NCI-H1048 (cell line): ENCODE measurements at places on chromosomes 2 and 18.
A peak's percentile ranks its signal among the peaks of the same experiment; 100 is the strongest.

DNA sequence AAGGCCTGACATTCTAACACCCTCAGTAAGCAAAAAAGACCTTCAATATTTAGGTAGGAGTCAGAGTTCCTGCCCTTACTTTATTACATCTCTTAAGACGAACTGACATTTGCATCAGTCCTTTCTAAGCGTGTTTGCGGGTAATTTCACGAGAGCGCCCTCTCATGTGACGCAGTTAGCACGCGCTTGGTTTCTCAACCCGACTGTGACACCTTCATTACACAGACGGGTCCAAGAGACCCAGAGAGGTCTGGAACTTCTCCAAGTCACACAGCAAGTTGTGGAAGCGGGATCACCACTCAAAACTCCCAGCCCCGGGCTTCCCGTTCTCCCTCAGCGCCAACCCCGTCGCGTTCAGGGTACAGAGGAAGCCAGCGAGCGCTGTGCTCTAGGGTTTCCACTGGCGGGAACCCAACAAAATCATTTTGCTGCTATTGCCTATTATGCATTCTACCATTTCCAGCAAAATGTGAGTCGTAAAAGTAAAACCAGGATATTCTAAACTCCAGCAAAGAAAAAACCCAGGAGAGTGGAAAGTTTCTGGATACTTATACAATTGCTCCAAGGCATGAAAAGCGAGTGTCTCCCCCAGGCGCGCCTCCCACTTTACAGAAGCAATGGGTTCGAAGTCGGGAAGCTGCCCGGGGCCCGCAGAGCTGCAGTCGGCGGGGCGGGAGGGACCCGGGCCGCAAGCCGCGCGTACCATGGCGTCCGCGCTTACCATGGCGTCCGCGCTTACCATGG is 601 bp downstream of the ENOSF1 start:
- peak; percentile 19 for DNase-seq

DNA sequence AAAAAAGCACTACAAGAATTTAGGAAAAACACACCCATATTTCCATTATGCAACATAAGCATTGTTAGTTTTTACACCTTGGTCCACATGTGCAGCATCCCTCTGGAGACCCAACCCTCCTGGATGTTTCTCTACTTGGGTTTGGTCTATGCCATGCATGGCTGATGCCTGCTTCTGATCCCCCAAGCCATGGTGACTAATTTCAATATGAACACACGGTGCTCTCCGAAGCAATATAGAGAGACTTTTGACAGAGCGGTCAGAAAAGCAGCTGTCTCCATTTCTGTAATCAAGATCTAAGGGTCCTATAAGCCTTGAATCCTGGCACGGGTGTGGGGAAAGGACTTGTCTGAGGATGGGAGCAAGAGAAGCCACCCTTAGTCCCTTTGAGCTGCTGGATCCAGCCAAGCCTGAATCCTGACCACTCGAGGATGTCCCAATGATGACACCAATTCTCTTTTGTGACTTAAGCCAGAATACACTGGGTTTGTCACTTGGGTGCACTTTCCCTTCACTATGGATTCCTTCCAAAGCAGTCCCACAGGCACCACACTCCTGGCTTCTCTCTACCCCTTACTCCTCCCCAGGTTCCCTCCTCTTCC is 91.5 kb downstream of the ACTR2 start:
- DNase-seq: no peak

GRCh38 chr18:57498682-57499256 is 63.6 kb downstream of the ONECUT2 start:
- no peak for DNase-seq

- DNase-seq: no peak
These were observed 349.7 kb upstream of the GALNT5 start for GRCh38 chr2:156907806-156908205.

DNA sequence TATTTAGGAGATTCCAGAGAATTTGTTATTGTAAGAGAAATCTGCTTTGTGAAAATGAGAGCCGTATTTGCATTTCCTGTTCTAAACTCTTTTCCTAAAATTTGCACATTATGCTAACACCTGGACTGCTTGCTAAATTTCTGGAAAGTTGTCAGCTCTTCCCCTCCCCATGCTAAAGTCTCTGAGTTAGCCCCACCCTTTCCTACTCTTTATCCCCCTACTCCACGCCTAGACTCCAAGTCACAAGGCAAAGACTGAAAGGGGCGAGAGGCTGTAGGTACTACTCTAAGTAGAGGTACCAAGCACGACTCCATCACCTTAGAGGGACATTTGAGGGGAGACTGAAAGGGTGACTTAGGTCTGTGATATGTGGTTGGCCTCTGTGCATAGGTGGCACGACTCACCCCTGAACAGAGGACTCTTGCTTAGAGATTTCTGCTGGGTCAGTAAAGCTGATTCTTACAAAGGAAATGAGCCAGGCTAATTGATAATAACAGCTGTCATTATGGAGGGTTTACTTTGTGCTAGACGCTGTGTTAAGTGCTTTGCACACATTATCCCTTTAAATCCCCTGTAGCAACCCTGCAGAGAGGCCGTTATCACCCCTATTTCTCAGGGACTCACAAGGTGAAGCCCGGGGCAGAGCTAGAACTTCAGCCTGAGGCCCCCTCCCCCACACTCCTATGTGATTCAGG is 373.5 kb downstream of the EN1 start:
- DNase-seq: no peak

- no peak for DNase-seq
These were observed 203.8 kb downstream of the PLCL1 start for GRCh38 chr2:198008230-198008629.

GRCh38 chr18:80154293-80154692 is 45.2 kb downstream of the ADNP2 start:
- DNase-seq: no peak

GRCh38 chr2:6820236-6820635 is 45.5 kb downstream of the CMPK2 start:
- DNase-seq: no peak

- DNase-seq: no peak
These were observed 4.6 kb downstream of the PPP1R7 start for GRCh38 chr2:241154915-241155314.

GRCh38 chr2:56580242-56580641 is 396.5 kb downstream of the CCDC85A start:
- no peak for DNase-seq

DNA sequence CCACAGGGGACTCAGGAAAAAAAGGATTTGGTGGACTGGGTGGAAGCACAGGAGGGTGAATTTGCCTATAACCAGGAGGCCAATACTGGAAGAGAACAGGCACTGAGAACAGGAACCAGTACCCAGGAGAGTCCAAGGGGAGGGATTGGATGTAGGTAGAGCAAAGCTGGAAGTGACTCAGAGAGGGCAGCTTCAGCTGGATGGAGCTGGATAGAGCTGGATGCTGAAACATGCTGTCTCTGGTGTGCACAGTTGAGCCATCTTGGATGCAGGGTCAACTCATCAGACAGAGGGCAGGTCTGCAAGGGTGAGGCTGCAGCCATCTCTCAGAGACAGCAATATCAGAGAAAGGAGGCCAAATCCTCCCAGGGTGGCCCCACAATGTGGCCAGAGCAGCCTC is 134.0 kb downstream of the GALNT14 start:
- DNase-seq: no peak

- no peak for DNase-seq
These were observed 8.8 kb downstream of the EVX2 start for GRCh38 chr2:176074919-176075425.

DNA sequence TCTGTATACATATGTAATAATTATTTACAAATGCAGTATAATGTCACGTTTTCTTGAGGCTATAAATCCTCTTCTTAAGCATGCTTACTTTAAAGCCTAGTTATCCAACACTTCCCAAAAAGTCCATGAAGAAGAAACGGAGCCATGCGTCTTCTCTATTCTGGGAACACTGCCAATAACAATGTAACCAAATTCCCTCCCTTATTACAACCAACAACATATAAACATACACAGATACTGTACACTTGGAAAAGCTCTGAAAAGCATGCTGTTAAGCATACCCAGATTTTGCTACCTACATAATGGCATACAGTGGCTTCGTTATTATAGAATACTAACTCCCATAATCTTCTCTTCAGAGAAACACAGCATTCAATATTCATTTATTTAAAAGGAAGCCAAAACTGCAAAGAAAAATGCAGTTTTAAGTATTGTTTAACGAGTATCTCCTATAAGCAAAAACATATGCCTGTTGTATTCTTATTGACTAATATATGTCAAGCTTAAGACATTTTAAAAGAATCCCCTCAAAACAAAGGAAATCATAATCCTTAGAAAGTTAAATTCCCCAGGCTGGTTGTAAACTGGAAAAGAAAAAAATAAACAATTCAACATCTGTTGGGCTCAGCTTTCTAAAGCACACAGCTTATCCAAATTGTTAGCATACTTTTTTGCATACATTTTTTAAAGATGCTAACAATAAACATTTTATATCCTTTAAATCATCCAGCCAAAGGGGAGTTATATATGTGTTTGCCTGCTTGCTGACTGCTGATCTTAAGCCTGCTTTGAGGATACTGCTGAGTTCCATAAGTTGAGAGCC is 83.4 kb downstream of the SLC25A12 start:
- DNase-seq: no peak

DNA sequence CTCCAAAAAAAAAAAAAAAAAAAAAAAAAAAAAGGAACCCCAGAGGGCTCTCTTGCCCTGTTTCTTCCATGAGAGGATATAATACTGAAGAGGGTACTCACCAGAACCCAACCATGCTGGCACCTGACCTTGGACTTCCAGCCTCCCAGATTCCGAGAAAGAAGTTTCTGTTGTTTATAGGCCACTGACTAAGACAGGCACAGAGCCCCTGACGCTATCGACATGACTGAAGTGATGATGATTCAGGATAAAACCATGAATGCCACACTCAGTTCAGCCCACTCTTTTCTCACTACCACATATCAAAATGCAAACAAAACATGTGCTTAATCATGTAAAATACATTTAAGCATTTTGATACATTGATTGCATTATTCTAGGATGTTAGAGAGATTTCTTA is 66.1 kb upstream of the CDCA7 start:
- no peak for DNase-seq

DNA sequence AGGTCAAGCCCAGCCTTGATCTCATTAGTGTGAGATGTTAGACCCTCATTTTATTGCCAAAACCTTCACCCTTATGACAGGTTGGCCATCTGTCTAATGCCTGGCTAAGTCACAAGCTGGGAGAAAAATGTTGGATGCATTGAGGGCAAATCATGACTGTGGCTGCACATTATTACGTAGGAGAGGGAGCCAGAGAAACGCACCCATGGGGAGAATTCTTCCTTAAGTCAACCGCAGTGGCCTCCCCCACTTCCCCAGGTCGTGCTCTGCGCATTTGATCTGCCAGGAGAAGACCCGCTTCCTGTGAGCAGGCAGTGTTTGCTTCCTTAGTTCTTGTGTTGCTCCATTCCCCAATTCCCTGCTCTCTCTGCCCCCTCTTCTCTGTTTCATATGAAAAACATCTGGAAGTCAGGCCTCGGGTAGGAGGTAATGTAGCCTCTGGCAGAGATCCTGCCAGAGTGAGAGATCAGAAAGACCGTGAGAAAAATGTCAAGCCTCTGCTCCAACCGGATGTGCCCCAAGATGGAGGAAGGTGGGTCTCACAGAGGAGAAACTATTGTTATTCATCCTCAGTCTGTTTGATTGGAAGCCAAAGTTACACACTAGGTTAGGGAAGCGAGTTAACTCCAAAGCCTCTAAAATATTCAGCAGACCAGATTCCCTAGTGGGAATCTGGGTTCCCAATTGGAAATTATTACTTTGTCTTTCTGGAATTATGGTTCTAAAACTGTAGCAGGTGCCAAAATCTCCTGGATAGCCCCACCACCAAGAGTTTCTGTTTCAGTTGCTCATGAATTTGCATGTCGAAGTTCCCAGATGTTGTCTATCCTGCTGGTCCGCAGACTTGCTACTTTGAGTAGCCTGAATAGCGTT is 144.3 kb upstream of the PELI1 start:
- no peak for DNase-seq

DNA sequence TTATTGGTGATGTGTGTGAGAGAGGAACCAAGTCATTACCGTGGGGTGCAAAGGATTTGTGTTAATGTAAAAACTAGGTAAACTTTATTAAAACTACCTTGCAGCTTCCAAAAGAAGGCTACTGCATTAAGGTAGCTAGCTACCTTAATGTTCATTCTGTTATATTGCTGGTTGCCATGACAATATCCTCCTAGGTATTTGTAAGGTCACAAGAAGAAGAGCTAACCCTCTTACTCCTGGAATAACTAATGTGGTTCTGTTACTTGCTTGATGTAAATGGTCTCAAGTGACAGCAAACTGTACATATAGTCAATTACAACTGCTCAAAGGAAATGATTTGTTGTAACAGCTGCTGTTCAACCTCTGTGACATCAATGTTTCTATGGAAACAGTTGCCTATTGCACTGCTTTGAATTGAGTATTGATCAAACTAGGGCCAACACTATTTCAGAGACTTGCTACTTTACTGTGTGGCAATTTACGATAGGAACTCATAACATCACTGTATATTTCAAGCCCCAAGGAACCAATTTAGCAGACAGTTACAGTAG is 319.8 kb upstream of the HNRNPA3 start:
- DNase-seq: no peak

DNA sequence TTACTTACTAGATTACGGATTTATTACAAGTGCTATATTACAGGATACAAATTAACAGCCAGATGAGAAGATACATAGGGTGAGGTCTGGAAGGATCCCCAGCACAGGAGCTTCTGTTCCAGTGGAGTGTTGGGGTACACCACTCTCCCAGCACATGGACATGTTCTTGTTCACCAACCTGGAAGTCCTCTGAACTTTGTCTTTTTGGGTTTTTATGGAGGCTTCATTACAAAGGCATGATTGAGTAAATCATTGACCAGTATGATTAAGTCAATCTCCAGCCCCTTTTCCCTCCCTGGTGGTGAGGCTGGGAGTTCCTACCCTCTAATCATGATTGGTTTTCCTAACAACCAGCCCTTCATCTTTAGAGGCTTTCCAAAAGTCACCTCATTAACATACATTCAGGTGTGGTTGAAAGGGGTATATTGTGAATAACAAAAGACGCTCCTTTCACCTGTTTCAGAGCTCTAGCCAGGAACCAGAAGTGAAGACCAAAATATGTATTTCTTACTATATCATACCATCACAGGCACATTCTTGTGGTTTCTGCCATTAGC is 38.3 kb downstream of the APLF start:
- no peak for DNase-seq

GRCh38 chr18:12744103-12744502 is 41.3 kb downstream of the PSMG2 start:
- DNase-seq: no peak

GRCh38 chr2:72932805-72933204 is 15.5 kb downstream of the EMX1 start:
- DNase-seq: no peak

GRCh38 chr2:26652361-26653041 is 11.3 kb upstream of the CIB4 start:
- DNase-seq: no peak

DNA sequence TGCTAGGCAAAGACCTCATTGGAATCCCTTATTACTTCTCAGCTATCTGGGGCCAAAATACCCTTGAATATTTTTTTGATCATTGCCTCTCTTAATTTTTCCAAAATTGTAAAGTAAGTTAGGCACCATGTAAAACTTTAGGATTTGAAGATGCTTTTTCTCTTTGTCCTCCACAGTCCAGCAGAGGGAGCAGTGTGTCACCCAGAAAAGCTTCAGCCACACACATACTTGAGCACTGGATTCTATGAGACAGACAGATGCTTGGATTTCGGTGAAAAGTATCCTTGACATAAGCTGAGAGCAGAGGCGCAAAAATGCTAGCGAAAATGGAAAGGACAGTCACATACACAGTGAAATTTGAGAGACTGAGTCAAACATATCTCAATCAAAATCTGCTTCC is 74.7 kb upstream of the KCNJ3 start:
- no peak for DNase-seq
